ENCODE measurements at places on chromosomes 11 and 22.

DNA sequence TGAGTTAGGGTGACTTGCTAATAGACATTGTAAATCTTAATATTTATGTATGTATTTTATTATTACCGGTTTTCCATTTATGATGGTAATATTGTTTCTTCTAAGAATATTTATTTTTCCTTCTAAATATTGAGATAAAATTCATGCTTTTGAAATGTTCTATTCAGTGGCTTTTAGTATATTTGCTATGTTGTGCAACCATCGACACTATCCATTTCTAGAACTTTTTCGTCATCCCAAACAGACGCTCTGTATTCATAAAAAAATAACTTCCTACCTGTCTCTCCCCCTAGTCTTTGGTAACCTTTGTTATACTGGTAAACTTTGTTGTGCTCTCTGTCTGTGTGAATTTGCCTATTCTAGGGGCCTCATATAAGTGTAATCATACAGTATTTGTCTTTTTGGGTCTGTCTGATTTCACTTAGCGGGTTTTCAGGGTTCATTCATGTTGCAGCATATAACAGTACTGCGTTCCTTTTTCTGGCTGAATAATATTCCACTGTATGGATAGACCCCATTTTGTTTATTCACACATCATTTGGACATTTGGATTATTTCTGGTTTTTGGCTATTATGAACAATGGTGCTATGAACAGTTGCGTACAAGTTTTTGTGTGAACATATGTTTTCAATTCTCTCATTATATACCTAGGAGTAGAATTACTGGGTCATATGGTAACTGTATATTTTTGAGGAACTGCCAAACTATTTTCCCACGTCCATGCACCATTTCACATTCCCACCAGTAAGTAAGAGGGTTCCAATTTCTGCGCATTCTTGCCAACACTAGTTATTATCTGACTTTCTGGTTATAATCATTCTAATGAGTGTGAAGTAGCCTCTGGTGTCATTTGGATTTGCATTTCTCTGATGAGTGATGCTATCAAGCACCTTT, 15.9 kb downstream of the NEAT1 start:
- peaks cover 98% of the 10 kb centered on the region for H3K4me1 ChIP-seq
- H3K36me3 ChIP-seq, result peaks cover 5% of the 10 kb centered on the region
- no peaks in the 10 kb centered on the region for H3K27me3 ChIP-seq
- H3K4me3 ChIP-seq, result no peak overlapping the region
- H3K27ac ChIP-seq, result peak overlapping the region; percentile 93

GRCh38 chr22:37499027-37499707, 13.0 kb upstream of the MFNG start:
- no peak overlapping the region for H3K4me3 ChIP-seq
- H3K27ac ChIP-seq, result peak overlapping the region; percentile 77
- no peaks in the 10 kb centered on the region for H3K36me3 ChIP-seq
- H3K27me3 ChIP-seq, result no peaks in the 10 kb centered on the region
- H3K4me1 ChIP-seq, result peaks cover 67% of the 10 kb centered on the region

- no peaks in the 10 kb centered on the region for H3K27me3 ChIP-seq
- H3K27ac ChIP-seq, result peak overlapping the region; percentile 95
- DNase-seq, result no peak
- H3K36me3 ChIP-seq, result peaks cover 2% of the 10 kb centered on the region
These were observed 15.8 kb downstream of the DGKZ start for GRCh38 chr11:46363031-46363407.

GRCh38 chr11:21931436-21932101, 261.3 kb upstream of the ANO5 start:
- H3K4me3 ChIP-seq, result no peak overlapping the region
- DNase-seq, result no peak
- no peaks in the 10 kb centered on the region for H3K27me3 ChIP-seq
- H3K36me3 ChIP-seq, result no peaks in the 10 kb centered on the region
- no peaks in the 10 kb centered on the region for H3K4me1 ChIP-seq
- H3K27ac ChIP-seq, result no peak overlapping the region

GRCh38 chr11:101863361-101863760, 51.4 kb upstream of the CEP126 start:
- H3K36me3 ChIP-seq, result no peaks in the 10 kb centered on the region
- no peak for DNase-seq
- H3K27ac ChIP-seq, result peak overlapping the region; percentile 57
- peaks cover 13% of the 10 kb centered on the region for H3K4me1 ChIP-seq
- H3K27me3 ChIP-seq, result no peaks in the 10 kb centered on the region
- no peak overlapping the region for H3K4me3 ChIP-seq

DNA sequence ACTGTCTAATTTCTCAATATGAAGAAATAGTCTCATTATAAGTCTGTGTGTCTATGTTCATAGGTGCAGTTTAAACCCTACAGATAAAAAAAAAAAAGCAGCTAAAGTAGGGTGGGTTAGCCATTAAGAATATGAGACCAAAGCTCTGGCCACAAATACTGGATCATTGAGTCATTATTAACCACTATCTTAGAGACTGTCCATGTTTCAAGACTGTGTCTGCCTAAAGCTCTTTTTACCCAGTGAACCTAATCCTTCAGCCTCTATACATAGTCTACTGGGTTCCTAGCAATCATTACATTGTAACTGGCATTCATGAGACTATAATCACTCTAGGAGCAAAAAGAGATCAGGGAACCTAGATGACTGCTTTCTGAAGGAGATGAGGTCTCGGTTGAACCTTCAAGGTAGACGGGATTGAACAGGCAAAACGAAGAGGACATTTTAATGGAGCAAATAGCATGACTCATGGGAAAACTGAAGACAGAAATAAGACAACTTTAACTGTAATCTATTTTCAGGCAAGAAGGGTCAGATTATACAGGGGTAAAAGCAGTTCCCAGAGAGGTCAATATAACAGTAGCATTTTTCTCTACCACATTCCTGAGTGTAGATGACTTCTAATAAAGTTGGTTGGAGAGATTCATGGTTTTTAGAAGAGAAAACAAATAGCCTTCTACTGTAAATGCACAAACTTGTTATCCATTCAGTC, 64.0 kb upstream of the FIBIN start:
- DNase-seq, result no peak
- H3K27ac ChIP-seq, result no peak overlapping the region
- H3K4me3 ChIP-seq, result no peak overlapping the region
- H3K36me3 ChIP-seq, result no peaks in the 10 kb centered on the region
- no peaks in the 10 kb centered on the region for H3K27me3 ChIP-seq
- no peaks in the 10 kb centered on the region for H3K4me1 ChIP-seq

DNA sequence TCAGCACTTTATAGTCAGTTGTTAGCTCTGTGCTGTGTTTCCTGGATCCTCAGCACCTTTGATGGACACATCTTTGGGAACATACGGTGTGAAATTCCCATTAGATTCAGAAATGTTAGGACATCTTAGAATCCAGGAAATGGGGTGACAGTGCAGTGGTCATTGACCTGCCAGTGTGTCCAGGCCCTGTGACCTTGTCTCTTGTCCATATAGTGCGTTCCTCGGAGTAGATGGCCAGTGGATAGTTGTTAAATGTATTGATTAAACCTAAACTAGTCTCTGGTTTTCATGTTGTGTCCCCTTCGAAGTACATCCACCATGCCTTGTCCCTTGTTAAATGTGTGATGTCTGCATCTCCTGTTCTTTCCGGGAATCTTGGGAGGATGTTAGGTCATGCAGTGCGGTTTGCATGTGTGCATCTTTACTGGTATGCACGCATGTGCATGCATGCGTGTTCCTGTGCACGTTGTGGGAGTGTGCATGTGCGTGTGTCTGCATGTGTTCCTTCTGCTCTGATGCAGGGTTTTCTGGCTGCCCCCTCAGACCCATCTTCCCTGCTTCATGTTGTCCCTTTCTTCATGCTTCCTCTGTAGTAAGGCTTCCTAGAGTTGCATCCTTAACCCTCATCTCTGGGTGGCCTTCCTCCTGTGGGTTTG, 4.0 kb downstream of the DGCR8 start:
- H3K4me3 ChIP-seq, result no peak overlapping the region
- H3K36me3 ChIP-seq, result peaks cover 6% of the 10 kb centered on the region
- H3K27me3 ChIP-seq, result no peaks in the 10 kb centered on the region
- DNase-seq, result no peak
- H3K27ac ChIP-seq, result no peak overlapping the region
- H3K4me1 ChIP-seq, result peaks cover 11% of the 10 kb centered on the region

DNA sequence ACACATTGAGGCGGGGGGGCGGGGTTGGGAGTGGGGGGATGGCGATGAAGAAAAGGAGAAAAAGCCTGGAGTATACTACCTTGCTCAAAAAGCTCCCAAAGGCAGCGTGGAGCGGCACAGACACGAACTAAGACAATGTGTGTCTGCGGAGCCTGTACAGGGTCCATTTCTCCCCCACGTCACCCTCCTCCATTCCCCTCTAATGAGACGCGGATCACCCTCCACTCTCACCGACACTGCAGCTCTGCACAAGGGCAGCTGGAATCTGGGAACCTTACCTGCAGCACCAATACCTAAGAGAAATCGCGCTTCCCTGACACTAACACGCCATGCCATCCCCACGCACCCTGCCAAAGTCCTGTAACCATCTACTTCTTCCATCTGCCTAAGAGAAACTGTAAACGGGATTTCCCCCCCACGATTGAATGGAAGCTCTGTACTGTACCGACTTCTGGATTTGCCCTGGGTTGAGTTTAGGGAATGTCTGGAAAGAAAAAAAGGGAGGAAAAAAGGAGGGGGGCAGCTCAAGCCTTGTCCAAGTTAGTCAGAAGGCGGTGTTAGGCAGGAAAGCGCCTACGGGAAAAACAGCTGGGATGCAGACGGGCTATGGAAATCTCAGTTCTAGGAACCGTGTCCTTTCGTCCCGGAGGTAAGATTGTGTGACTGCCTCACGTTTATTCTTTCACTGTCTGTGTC, 125.7 kb upstream of the C11orf58 start:
- H3K27ac ChIP-seq, result no peak overlapping the region
- peaks cover 12% of the 10 kb centered on the region for H3K4me1 ChIP-seq
- H3K4me3 ChIP-seq, result peak overlapping the region; percentile 46
- peaks cover 56% of the 10 kb centered on the region for H3K27me3 ChIP-seq

- H3K4me3 ChIP-seq, result no peak overlapping the region
- H3K27me3 ChIP-seq, result no peaks in the 10 kb centered on the region
- no peak for DNase-seq
- H3K27ac ChIP-seq, result no peak overlapping the region
- no peaks in the 10 kb centered on the region for H3K4me1 ChIP-seq
These were observed 83.7 kb downstream of the MYO7A start for GRCh38 chr11:77211594-77212251.

DNA sequence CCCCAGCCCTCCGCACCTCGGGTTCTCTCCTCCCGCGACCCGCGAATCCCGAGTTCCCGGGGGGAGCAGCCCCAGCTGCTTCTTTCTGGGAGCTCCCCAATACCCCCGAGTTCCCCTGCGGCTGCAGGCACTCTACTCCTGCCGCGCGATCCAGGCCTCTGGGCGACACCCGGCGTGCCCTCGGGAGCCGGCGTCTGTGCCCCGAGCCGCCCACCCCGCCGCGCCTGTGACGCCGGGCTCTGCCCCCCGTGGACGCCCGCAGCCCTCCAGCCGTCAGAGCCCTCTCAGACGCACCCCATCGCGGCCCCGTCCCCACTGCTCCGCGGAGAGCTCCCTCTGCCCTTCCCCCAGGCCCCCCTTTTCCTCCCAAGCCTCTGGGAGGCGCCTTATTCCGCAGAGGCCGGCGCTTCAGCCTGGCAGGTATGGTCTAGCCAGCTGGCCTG, 422 bp downstream of the GLB1L2 start:
- H3K27me3 ChIP-seq, result peaks cover 14% of the 10 kb centered on the region
- peak overlapping the region; percentile 49 for H3K4me3 ChIP-seq
- no peak for DNase-seq
- no peak overlapping the region for H3K27ac ChIP-seq
- H3K36me3 ChIP-seq, result no peaks in the 10 kb centered on the region
- peaks cover 7% of the 10 kb centered on the region for H3K4me1 ChIP-seq

GRCh38 chr22:48653306-48653705, 1174.4 kb downstream of the BRD1 start:
- no peaks in the 10 kb centered on the region for H3K36me3 ChIP-seq
- H3K27me3 ChIP-seq, result no peaks in the 10 kb centered on the region
- no peak overlapping the region for H3K27ac ChIP-seq
- no peak overlapping the region for H3K4me3 ChIP-seq
- DNase-seq, result no peak

DNA sequence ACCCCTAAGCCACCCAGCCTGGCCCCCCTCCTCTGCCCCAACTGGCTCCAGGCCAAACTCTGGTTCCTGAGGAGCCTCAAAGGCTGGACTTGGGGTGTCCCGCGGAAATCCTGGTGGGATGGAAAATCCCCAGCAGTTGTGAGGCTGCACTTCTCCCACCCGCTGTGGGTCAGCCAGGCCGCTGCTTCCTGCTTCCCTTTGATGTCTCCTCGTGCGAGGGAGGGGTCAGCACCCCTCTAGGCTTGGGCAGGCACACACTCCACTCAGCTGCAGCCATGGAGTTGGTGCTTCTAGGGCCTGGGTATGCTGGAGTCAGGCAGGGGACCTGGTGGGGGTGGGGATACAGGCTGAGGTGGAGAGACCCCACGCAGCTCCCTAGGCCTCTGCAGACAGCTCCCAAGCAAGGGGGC, 12.0 kb downstream of the KCNQ1OT1 start:
- no peaks in the 10 kb centered on the region for H3K36me3 ChIP-seq
- H3K27me3 ChIP-seq, result no peaks in the 10 kb centered on the region
- no peak overlapping the region for H3K4me3 ChIP-seq
- H3K27ac ChIP-seq, result no peak overlapping the region
- no peaks in the 10 kb centered on the region for H3K4me1 ChIP-seq

- H3K27ac ChIP-seq, result no peak overlapping the region
- H3K4me3 ChIP-seq, result no peak overlapping the region
- peak; percentile 18 for DNase-seq
- H3K36me3 ChIP-seq, result no peaks in the 10 kb centered on the region
- no peaks in the 10 kb centered on the region for H3K27me3 ChIP-seq
These were observed 16.9 kb downstream of the CDPF1 start for GRCh38 chr22:46233231-46233630.

GRCh38 chr11:22808571-22809197, 20.9 kb downstream of the SVIP start:
- no peak for DNase-seq
- no peak overlapping the region for H3K4me3 ChIP-seq
- H3K27me3 ChIP-seq, result no peaks in the 10 kb centered on the region
- H3K27ac ChIP-seq, result no peak overlapping the region

GRCh38 chr11:1480555-1481482, 5.8 kb downstream of the MOB2 start:
- no peaks in the 10 kb centered on the region for H3K27me3 ChIP-seq
- no peak overlapping the region for H3K27ac ChIP-seq

DNA sequence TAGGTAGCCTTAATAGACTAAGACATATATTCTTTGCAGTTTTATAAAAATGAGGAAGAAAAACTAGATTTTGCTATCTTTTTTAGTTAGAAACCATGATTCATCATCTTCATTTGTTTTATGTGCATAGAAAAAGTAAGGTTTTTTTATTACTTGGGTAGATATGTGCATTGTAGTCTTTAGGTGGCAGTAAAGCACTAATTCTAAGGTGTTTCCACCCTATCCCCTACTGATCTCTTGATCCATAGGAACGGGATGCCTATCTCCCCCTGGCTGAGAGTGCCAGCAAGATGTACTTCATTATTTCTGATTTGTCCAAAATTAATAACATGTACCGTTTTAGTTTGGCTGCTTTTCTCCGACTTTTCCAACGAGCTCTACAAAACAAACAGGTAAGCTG, 148.1 kb downstream of the DYNC2H1 start:
- no peaks in the 10 kb centered on the region for H3K36me3 ChIP-seq
- H3K4me3 ChIP-seq, result no peak overlapping the region
- no peaks in the 10 kb centered on the region for H3K4me1 ChIP-seq
- no peaks in the 10 kb centered on the region for H3K27me3 ChIP-seq
- DNase-seq, result peak; percentile 12
- H3K27ac ChIP-seq, result no peak overlapping the region

- no peak overlapping the region for H3K4me3 ChIP-seq
- no peaks in the 10 kb centered on the region for H3K4me1 ChIP-seq
- H3K36me3 ChIP-seq, result no peaks in the 10 kb centered on the region
- H3K27me3 ChIP-seq, result no peaks in the 10 kb centered on the region
- no peak overlapping the region for H3K27ac ChIP-seq
- no peak for DNase-seq
These were observed 324.6 kb downstream of the CADM1 start for GRCh38 chr11:115179636-115180035.
